ENCODE measurements at places on chromosomes 2 and 18. TPM values are rescaled to one million over a fixed set of nuclear protein-coding genes. Genes with fewer than 3 reads are reported as not detected.

The TUBA3E gene
- total RNA-seq = not detected

The RAB6C gene
- 0.11 TPM for total RNA-seq

The G6PC2 gene
- not detected for total RNA-seq

The KATNAL2 gene
- 4.4 TPM for total RNA-seq

The CNGA3 gene
- 0.85 TPM for total RNA-seq

The DYNAP gene
- total RNA-seq = not detected

The SKOR2 gene
- not detected for total RNA-seq

The IHH gene
- total RNA-seq = not detected

The FBXO36 gene
- 3.2 TPM for total RNA-seq

The SEMA4F gene
- total RNA-seq = 2.2 TPM

The PLEK gene
- total RNA-seq = 12.4 TPM

The SAG gene
- total RNA-seq = not detected

The GPR39 gene
- 3.2 TPM for total RNA-seq

The SATB2 gene
- total RNA-seq = 3.5 TPM

The REG1B gene
- total RNA-seq = not detected

The DSC2 gene
- 7.1 TPM for total RNA-seq
